ENCODE measurements at places on chromosomes 3 and 15.

- DNase-seq: no peak
These were observed 59.6 kb downstream of the COL6A6 start for GRCh38 chr3:130576375-130577266.

DNA sequence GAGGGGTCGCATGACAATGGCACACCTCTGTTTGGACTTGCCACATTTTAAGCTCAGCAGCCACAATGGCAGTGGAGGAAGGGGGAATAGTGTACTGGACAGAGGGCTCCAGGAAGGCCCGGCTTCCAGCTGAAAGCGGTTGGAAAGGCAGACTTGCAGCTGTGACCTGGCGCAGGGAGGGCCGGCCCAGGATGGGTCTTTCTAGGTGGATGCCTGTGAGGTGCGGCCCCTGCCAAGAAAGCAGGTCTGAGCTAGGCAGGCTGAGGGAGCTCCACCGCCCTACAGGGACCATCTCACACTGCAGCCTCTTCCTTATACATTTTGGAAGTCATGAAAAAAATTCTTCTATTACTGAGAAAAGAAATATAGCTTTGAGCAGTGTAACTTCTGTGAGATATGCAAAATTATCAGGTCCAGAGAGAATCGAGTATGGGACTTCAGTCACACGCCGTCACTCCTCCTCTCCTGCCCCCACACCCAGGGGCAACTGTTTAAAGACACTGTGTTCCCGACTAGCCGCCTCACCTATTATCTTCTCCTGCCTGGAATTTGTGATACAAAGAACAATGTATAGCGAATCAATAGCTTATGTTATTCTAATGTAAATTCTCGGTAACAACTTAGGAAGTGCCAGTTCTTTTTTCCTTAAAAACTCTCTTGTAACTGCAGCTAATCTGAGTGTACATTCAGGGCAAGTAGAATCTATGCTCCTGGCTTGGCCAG is 331.0 kb downstream of the OCA2 start:
- DNase-seq: no peak

DNA sequence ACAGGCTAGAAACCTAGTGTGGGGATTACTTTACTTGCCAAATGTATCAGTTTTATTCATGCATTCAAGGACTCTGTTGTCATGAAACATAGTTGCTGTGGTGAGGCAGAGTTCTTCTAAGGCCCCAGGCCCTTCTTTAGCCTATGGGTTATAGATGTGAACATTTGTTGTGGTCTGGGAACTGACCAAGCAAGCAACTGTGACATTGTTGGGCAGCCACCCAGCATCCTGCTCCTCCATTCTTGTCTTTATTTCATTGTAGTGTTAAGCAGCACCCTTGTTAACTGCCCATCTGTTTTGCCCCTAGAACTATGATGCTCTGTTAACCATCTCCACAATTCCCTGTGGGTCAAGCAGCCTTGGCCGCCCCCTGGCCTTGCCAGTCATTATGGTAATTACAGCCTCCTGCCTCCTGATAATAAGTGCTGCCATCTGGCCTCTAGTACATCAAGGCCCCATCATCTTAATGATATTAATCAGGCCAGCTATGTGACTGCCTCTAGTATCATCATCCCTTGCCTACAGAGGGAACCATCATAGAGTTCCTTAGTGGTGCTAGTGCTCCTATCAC is 12.2 kb upstream of the IFT57 start:
- DNase-seq: no peak

GRCh38 chr3:130386604-130387263 is 41.3 kb downstream of the COL6A5 start:
- DNase-seq: no peak

GRCh38 chr15:96336108-96336595 is 5.7 kb downstream of the NR2F2 start:
- no peak for DNase-seq

GRCh38 chr15:78260489-78260888 is 3.9 kb upstream of the DNAJA4 start:
- DNase-seq: no peak

- no peak for DNase-seq
These were observed 38.9 kb downstream of the PCSK6 start for GRCh38 chr15:101450403-101451265.

- no peak for DNase-seq
These were observed 133.4 kb upstream of the ACP3 start for GRCh38 chr3:132183811-132184210.

- DNase-seq: no peak
These were observed 12.9 kb downstream of the LRRC2 start for GRCh38 chr3:46553154-46553553.

GRCh38 chr15:77753281-77753873 is 120.7 kb upstream of the LINGO1 start:
- DNase-seq: no peak

- DNase-seq: no peak
These were observed 7.0 kb downstream of the GABRA5 start for GRCh38 chr15:26873846-26874245.

- DNase-seq: no peak
These were observed 1041.7 kb downstream of the AGBL1 start for GRCh38 chr15:87121336-87121735.

- DNase-seq: no peak
These were observed 201.3 kb upstream of the TPM1 start for GRCh38 chr15:62841269-62841628.

DNA sequence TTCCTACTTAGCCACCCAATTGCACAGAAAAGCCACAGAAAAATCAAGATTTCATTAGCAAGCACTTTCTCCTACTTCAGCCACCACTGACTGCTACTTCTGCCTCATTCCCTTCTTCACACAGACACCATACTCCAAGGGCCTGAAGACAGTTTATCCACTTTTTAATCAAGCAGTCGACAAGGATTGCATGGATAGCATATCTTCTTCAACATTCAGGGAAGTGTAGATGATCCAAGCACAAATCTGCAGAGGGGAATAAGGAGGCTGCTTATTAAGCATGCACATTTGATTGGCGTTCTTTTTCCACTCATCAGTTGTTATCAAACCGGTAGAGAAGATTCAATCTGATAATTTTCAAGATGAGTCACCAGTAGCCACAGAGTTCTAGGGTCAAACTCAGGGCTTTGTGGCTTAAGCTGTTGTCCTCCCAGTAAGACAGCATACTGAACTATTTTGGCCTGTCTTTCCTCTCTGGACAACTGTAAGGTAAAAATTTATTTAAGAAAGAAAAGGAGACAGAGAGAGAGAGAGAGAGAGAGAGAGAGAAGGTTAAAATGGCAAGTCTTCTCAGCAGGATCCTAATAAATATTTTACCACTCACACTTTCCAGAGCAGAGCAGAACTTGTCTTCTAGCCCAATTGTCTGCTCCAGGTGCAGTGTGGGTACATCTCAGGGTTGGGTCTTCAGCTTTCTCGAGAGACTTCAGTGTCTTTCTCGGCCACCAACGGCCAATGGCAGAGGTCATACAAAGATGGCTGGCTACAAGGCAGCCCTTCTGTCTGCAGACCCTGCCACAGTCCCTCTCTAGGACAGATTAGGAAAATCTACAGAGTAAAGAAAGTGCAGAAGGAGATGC is 80.6 kb upstream of the BHLHE40 start:
- DNase-seq: no peak

DNA sequence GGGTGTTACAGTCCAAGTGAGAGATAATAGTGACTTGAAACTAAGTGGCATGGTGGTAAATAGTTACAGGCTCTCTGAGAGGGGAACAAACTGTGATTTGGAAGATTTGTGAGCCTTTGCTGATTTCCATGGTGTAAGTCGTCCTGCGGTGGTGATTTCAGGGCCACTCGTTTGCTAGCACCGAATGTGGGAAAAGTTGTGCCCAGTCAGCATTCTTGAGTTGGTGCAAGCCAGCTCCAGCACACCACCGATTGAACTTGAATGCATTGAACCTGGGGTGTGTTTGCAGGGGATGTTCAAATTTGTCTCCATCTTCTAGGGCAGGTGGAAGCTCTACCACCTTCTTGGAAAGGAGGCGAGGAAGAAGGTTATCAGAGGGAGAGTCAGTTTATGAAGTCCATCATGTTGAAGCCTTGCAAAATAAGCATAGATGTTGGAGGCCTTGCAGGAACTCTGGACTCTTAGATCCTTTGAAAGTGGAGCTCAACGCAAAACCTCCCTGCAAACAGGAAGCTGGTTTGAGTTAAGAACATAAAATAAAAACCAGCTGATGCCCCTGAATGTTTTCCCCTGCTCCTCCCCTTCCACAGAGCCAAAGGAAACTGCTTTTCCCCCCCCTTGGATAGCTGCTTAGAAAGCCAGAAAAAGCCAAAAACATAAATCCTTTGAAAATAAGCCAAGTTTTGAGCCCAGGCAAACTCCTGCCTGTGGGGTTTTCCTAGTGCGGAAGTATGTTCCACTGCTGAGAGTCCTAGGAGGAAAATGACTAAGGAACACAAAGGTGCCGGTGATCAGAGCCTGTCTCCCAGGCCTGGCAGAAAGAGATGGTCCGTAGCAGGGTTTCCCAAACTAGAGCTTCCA is 21.9 kb downstream of the MAPKBP1 start:
- no peak for DNase-seq

Data from stimulated activated CD4-positive, alpha-beta T cell treated with anti-CD3 and anti-CD28 coated beads, Interleukin-12 subunit alpha, Interleukin-12 subunit beta, amount 100 ng/mL, for 24 hours (primary cell).